Stimulated activated CD4-positive, alpha-beta T cell treated with anti-CD3 and anti-CD28 coated beads, TNF-alpha, amount 100 ng/mL, for 4 hours (primary cell): ENCODE measurements at places on chromosomes 5 and 9.

DNA sequence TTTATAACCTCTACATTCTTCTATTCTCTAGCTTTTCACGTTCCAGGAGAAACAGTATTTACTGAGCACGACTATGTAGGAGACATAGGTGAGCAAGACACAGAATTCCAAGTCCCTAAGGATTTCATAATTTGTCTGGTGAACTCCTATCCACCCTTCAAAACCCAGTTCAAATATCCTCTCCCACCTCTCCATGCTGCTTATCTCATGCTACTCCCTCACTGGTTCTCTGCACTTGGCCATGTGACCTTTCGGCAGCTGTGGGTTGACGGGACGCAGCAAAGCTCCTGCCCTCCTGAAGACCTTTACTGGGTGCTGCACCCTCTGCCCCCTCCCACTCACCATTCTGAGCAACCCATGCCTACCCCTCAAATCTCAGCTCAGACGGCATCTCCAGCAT, 173.2 kb downstream of the RGS3 start:
- DNase-seq: no peak

- no peak for DNase-seq
These were observed 32.8 kb upstream of the SMIM32 start for GRCh38 chr5:136225796-136226195.

GRCh38 chr9:87519461-87519860, 21.8 kb downstream of the DAPK1 start:
- no peak for DNase-seq

GRCh38 chr5:139138809-139139208, 59.4 kb downstream of the SIL1 start:
- no peak for DNase-seq

DNA sequence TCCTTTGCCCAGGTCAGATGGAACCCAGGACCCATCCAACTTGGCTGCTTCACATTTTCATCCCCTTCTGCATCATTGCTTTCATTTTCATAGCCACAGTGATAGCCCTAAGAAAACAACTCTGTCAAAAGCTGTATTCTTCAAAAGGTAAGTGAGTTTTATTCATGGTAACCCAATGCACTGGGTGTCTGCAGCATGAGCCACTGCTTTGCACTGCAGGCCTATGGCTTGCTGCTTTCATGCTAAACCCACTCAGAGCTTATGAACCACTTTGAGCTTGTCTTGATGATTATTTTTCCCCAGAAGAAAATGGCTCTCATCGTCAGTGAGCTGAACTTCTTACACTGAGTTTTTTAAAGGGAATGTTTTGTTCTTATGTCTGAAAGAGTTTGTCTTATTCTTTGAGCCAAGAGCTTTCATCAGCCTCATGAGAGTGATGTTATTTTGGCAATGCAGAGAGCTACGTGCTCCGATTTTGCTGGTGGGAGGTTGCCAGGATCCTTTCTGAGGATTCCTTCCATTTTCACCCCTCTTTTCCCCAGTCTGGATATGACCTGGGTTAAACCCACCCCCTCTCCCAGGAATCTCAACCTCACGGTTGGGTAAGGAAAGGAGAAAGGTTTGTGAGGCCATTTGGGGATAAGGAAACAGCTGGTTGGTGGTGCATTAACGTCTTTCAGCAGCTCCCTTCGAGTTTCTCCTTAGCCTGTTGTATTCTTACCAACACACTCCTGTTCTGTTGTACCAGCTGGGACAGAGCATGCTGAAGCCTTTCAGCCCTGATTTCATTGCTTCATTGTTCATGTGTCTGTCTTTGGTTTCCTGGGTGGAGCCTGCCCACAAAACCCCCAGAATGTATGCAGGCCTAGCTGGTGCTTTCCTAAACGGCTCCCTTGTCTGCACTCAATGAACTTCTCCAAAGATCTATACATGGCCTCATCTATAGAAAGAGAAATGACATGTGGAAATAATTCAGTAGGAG, 47.6 kb downstream of the PDCD1LG2 start:
- peak; percentile 24 for DNase-seq

- no peak for DNase-seq
These were observed 24.5 kb upstream of the PDZD2 start for GRCh38 chr5:31614151-31615020.

GRCh38 chr9:6968271-6968670, 210.5 kb downstream of the KDM4C start:
- DNase-seq: no peak

DNA sequence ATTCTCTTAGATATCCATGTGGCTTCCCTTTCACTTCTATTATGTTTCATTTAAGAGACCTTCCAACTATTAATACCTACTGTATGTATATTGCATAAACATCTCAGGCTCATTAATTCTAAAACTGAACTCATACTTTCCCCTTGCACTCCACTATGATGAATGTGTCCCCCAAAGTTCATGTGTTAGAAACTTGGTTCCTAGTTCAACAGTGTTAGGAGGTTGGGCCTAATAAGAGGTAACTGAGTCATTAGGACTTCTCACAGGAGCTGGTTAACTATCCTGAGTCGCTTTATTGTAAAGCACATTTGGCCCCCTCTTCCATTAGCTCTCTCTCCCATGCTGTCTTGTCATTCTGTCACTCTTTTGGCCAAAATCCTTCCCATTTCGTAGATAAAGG, 22.0 kb downstream of the ANKHD1 start:
- no peak for DNase-seq

DNA sequence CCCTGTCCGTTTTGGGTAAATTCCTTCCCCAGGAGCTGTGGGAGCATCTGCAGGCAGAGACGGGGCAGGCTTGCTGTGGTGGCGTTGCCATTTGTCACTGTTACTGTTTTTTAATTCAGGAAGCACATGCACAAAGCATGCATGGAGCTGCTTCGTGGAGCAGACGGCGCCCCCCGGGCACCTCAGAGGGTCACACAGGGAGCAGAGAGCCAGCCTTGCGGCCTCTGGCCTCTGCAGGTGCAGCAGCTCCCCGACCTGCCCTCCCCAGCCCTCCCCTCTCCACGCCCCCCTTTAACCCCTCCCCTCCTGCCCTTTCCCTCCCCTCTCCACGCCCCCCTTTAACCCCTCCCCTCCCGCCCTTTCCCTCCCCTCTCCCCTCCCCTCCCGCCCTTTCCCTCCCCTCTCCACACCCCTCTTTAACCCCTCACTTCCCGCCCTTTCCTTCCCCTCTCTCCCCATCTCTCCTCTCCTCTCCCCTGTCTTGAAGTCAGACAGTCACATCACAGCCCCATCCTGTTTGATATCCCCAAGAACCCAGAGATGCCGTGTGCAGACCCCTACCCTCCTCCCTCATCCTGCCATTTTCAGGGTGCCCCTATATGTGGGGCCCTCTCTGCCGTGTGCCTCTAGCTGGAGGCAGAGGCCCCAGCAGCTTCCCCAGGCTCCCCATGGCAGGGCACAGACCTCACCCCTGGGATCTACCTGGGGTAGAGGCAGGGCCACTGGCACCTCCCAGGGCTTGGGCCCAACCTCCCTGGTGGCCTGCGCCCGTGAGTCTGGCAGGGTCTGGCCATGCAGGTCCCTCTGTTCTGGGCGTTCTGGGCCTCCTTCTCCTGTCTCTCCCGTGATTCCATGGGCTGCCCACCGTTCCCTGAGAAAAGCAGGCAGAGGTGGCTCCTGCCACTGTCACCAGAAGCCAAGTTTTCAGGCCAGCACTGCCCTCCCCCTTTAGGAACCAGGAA, 29.6 kb upstream of the UBAC1 start:
- DNase-seq: peak; percentile 14

- DNase-seq: no peak
These were observed 463.7 kb downstream of the CYLC2 start for GRCh38 chr9:103458826-103459225.

- DNase-seq: no peak
These were observed 384.6 kb downstream of the SPOCK1 start for GRCh38 chr5:137114529-137114928.

DNA sequence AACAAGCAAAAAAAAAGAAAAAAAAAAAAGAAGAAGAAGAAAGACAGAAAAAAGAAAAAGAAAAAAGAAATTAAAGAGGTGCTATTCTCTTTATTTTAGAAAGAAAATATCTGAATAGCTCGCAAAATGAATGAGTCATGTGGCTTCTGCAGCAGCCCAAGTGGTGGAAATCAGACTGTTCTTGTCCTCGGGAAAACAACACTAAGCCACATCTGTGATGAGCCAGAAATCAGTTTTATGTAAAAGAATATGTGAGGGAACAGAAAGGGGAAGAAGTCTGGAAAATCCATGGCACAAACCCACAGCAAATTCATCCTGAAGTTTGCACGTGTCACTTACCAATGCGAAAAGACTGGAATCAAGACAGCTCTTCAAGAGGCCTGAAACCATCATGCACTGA, 118.7 kb upstream of the GAS1 start:
- no peak for DNase-seq

DNA sequence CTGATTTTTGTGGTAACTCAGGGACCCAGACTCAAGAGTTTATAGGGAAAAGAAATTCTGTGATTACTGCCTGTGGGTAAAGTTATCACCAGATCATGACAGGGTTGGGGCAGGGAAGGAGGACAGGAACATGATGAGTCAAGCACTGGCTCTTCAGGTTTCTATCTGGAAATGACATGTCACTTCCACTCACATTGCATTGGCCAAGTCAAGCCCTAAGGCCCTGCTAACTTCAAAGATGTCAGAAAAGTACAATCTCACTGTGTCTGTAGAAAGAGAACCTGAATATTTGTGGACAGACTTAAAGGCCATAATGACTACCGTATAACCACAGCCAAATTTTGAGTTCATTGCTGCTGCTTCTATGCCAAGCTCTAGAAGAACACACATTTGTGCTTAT, 187.7 kb downstream of the TLE4 start:
- DNase-seq: no peak

GRCh38 chr9:76900884-76901440, 5.0 kb downstream of the PRUNE2 start:
- DNase-seq: no peak

DNA sequence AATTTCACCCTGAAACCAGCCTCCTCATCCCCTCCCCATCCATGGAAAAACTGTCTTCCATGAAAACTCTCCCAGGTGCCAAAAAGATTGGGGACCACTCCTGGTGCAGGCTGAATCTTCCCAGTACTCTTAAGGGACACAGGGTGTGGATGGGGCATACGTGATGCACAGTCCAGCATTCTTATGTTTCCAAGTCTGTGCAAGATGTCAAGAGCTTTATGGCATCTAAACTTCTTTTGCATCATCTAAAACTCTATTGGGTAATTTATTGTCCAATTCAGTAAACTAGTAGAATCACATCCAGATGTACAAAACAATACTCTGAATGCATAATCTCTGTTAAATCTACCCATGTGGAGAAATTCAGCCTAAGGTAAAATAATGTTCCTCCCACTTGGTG, 9.3 kb upstream of the FGD3 start:
- DNase-seq: no peak

GRCh38 chr5:11182441-11183080, 421.5 kb upstream of the DAP start:
- DNase-seq: no peak

DNA sequence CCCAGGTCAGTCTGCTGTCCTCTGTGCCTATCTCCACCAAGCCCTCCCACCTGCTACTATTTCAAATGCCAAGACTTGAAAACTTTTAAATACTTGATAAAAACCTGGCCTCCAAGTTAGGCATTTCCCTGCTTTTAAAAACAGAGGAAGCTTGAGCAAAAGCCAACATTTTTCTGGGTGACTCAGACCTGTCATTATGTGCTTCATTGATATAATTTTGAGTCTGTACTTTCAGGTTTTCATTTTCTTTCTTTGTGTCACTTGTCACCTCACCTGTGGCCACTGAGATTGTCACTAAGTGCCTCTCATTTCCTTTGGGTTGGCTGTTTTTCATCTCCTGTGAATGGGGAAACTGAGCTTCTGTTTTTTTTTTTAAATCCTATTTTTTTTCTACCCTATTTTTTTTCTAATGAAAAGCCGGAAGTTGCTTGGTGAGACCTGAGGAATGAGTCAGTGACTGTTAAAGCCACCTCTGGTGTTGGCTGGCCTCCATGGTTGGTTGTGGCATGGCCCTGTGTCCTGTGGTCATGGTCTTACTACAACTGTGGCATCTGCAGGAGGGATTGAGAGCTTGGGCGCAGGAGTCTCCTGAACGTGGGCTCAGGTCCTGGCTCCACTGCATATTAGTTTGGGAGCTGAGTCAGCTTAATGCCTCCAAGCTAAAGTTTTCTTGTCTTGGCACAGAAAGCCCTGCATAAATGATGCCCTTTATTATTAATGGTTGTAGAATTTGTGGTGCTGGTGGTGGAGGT, 56.7 kb downstream of the ARHGAP26 start:
- DNase-seq: no peak

GRCh38 chr5:6712577-6713273, 507 bp upstream of the TENT4A start:
- peak; percentile 96 for DNase-seq
